Ascending aorta (tissue), 2 donors: ENCODE measurements at places on chromosomes 7 and 10. TPM values are rescaled to one million over a fixed set of nuclear protein-coding genes. Genes with fewer than 3 reads are reported as not detected.

The CCDC186 gene
- total RNA-seq: 4.4 TPM

DNA sequence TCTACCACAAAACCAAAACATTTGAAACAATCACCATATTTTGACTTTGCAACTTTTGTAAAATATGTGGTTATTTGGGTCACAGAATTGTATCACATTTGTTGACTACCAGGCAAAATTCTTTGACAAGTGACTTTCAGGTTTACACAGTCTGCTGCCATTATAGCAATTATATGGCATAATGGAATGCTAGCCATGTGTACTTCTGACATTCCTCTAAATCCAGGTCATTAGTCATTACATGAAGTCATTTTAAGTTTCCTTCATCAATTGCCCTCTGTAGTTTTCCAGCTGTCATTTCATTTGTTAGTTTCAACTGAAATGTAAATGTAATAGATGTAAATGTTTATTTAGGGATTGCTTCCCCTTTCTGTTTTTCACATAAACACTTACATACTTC is 137.5 kb downstream of the IMMP2L start:
- no peak overlapping the region for H3K27ac ChIP-seq
- H3K4me3 ChIP-seq: no peak overlapping the region
- no peaks in the 10 kb centered on the region for H3K4me1 ChIP-seq

DNA sequence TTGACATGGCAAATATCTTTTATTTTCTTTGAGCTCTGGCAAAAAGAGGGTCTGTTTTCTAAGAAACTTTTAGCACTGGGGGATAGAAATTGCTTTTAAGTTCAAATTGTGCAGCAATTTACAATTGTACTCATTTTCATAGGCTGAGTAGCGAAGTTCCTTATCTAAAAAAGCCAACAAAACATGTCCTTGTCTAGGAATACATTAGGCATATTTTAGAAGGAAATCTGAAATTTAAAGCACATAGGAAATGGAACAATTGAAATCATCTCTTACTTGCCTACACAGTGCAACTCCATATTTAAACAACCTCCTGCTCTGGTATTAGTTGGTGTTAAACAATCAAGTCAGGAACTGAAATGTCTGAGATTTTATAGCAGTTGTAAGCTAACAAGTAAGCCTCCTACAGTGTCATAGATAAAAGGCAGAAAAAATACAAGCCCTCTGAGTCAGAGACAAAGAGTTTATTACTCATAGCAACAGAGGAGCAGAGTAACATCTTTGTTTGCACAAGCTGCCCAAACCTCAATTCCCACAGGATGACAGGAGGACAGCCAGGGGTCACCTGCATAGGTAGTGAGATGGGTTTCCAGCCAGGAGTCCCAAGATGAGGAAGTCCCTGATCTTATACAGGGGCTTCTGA is 280.2 kb upstream of the HGF start:
- DNase-seq: no peak
- H3K36me3 ChIP-seq: no peaks in the 10 kb centered on the region
- H3K4me1 ChIP-seq: no peaks in the 10 kb centered on the region
- H3K27me3 ChIP-seq: no peaks in the 10 kb centered on the region
- no peak overlapping the region for H3K4me3 ChIP-seq
- no peak overlapping the region for H3K27ac ChIP-seq

The INHBA gene
- 41.5 TPM for total RNA-seq

DNA sequence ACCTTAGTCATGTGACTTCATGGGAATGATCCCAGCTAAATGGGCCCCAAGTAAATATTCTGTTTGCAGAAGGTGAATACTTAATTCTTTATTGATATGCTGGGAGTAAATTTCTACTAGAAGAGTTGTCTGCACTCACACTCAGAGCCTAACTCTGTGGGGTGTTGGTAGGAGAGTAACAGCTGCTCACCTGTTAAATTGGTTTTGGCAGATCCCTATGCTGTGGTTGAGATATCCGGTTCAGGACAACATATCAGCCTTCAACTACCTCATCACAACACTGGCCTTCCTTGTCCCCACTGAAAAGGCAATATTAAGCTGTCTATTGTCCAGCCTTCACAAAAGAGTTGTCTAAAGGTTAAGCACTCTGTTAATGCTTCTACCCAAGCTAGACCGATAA is 738.3 kb downstream of the INHBA start:
- H3K4me3 ChIP-seq: no peak overlapping the region
- no peaks in the 10 kb centered on the region for H3K4me1 ChIP-seq
- no peaks in the 10 kb centered on the region for H3K27me3 ChIP-seq
- no peak for DNase-seq
- peaks cover 3% of the 10 kb centered on the region for H3K36me3 ChIP-seq

- DNase-seq: no peak
- no peaks in the 10 kb centered on the region for H3K4me1 ChIP-seq
- H3K4me3 ChIP-seq: no peak overlapping the region
- H3K27ac ChIP-seq: no peak overlapping the region
Measured at GRCh38 chr10:123042708-123043408, 34.1 kb downstream of the ACADSB start.

GRCh38 chr10:132178046-132178445 is 8.7 kb upstream of the DPYSL4 start:
- no peak overlapping the region for H3K4me3 ChIP-seq
- H3K27me3 ChIP-seq: no peaks in the 10 kb centered on the region
- H3K4me1 ChIP-seq: no peaks in the 10 kb centered on the region
- H3K27ac ChIP-seq: no peak overlapping the region
- no peaks in the 10 kb centered on the region for H3K36me3 ChIP-seq
- no peak for DNase-seq

GRCh38 chr7:3158341-3158760 is 114.7 kb upstream of the CARD11 start:
- no peaks in the 10 kb centered on the region for H3K36me3 ChIP-seq
- H3K4me3 ChIP-seq: no peak overlapping the region
- H3K27ac ChIP-seq: no peak overlapping the region
- no peaks in the 10 kb centered on the region for H3K4me1 ChIP-seq
- no peak for DNase-seq

The INMT gene
- total RNA-seq: 51.8 TPM

GRCh38 chr7:114086914-114087652 is 168.3 kb upstream of the PPP1R3A start:
- H3K4me1 ChIP-seq: peaks cover 6% of the 10 kb centered on the region
- peak overlapping the region; percentile 89 for H3K4me3 ChIP-seq
- DNase-seq: no peak

- no peak overlapping the region for H3K4me3 ChIP-seq
- no peaks in the 10 kb centered on the region for H3K27me3 ChIP-seq
- DNase-seq: no peak
- H3K27ac ChIP-seq: no peak overlapping the region
Measured at GRCh38 chr10:103553743-103554487, 60.4 kb downstream of the NEURL1 start.

GRCh38 chr7:101121991-101122932 is 4.6 kb upstream of the SERPINE1 start:
- H3K4me3 ChIP-seq: peak overlapping the region; percentile 57
- peaks cover 75% of the 10 kb centered on the region for H3K4me1 ChIP-seq
- H3K27me3 ChIP-seq: no peaks in the 10 kb centered on the region

DNA sequence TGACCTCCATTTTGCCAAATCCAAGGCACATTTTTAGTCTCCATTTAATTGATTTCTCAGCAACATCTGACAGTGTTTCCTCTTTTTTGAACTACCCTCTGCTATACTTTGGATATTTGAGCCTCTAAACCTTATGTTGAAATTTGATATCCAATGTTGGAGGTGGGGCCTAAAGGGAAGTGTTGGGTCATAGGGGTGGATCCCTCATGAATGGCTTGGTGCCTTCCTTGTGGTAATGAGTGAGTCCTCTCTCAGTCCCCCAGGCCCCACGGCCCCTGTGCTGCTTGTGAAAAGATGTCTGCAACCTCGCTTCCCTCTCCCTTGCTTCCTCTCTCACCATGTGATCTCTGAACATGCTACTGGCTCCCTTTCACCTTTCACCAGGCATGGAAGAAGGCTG is 96.8 kb upstream of the DGKB start:
- no peak overlapping the region for H3K27ac ChIP-seq
- no peak for DNase-seq
- H3K4me3 ChIP-seq: no peak overlapping the region
- H3K36me3 ChIP-seq: no peaks in the 10 kb centered on the region
- H3K4me1 ChIP-seq: no peaks in the 10 kb centered on the region

The ODAD2 gene
- not detected for total RNA-seq

GRCh38 chr7:16923019-16923418 is 41.2 kb upstream of the AGR3 start:
- no peaks in the 10 kb centered on the region for H3K27me3 ChIP-seq
- H3K27ac ChIP-seq: no peak overlapping the region
- DNase-seq: no peak
- no peaks in the 10 kb centered on the region for H3K36me3 ChIP-seq

- no peaks in the 10 kb centered on the region for H3K27me3 ChIP-seq
- H3K4me3 ChIP-seq: no peak overlapping the region
- no peak overlapping the region for H3K27ac ChIP-seq
- DNase-seq: no peak
- H3K36me3 ChIP-seq: no peaks in the 10 kb centered on the region
Measured at GRCh38 chr10:65416094-65416493, 1509.7 kb upstream of the LRRTM3 start.
